NCI-H1048 (cell line): ENCODE measurements at places on chromosomes 11 and 22.

GRCh38 chr22:41478891-41479521 lies 10.1 kb downstream of the ACO2 start:
- DNase-seq, result no peak

DNA sequence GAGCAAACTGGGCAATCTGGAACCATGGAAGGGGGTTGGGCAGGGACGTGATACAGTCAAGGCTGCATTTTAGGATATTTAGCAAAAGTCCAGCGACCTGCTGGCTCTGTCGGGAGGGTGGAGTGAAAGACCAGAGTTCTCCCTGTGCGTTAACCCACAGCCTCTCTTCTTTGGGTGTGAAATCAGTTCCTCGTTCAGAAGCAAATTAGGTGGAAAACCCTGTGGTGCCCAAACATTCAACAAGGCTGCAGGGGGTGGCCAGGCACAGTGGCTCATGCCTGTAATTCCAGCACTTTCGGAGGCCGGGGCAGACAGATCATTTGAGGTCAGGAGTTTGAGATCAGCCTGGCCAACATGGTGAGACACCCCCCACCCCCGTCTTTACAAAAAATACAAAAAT lies 5.9 kb downstream of the TMEM151A start:
- DNase-seq, result no peak

GRCh38 chr22:36238373-36239149 lies 766 bp downstream of the APOL2 start:
- no peak for DNase-seq

- no peak for DNase-seq
These were observed 37.5 kb downstream of the MYBPC3 start for GRCh38 chr11:47314992-47315391.

DNA sequence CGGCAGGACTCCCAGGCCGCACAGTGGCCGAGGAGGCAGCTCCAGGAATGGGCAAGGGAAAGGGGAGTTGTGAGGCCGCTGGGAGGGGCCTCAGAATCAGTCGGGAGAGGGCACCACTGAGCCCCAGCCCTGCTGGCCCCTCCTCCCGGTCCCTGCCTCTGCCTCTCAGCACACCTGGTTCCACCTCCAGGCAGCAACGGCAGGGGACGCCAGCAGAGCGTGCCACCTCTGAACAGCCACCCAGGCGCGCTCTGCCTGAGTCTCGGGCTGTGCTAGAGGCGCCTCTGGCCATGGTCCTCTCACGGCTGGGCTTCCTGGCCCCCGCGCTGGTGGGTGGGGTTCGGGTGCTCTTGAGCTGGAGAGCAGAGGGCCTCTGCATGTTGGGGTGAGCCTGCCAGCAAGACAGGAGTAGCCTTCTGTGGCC lies 33.0 kb downstream of the MOB2 start:
- no peak for DNase-seq

- DNase-seq, result no peak
These were observed 123.5 kb downstream of the MPPED1 start for GRCh38 chr22:43535336-43535735.

GRCh38 chr11:44606472-44606871 lies 41.0 kb downstream of the CD82 start:
- DNase-seq, result no peak

DNA sequence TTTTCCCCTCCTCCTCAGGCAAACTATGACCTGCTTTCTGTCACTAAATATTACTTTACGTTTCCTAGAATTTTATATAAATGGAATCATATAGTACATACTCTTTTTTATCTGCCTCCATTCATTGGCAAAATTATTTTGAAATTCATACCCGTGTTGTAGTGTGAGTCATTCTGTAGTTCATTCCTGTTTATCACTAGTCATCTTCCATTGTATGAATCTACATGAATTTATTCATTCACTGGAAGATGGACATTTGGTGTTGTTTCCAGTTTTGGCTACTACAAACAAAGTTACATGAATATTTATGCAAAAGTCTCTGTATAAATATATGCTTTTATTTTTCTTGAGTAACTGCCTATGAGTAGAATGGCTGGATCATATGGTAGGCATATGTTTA lies 60.7 kb upstream of the OPCML start:
- no peak for DNase-seq

GRCh38 chr11:58628446-58628845 lies 6.0 kb downstream of the CNTF start:
- no peak for DNase-seq

DNA sequence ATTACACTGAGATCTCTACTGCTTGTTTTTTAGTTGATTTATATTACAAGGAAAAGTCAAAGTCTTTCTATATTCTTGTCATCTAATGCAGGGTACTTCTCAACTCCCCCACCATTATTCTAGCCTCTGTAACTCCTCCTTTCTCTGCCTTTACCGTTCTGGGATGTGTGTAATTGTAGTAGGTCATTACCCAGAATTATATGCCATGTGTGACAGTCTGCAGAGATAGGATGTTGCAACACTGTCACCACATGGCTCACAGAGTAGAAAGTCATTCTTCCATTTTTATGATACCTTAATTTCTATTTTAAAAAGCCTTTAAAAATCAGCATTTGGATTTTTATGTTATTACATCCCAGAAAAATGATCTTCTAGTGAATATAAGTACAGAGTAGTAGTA lies 32.7 kb downstream of the ZNF143 start:
- DNase-seq, result no peak

DNA sequence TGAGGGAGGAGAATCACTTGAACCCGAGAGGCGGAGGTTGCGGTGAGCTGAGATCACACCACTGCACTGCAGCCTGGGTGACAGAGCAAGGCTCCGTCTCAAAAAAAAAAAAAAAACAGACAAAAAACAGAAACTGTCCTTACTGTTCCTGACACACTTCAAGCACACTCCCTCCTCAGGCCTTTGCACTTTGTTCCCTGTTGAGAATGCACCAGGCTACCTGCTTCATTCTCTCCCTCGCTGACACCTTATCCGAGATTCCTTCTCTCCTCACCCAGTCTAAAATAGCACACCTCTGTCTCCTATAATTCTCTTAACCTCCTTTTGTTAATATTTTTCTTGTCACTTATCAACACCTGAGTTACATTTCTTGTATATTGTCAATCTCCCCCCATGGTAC lies 32.3 kb upstream of the TECTA start:
- no peak for DNase-seq

GRCh38 chr22:41308054-41308453 lies 6.7 kb downstream of the ZC3H7B start:
- no peak for DNase-seq

DNA sequence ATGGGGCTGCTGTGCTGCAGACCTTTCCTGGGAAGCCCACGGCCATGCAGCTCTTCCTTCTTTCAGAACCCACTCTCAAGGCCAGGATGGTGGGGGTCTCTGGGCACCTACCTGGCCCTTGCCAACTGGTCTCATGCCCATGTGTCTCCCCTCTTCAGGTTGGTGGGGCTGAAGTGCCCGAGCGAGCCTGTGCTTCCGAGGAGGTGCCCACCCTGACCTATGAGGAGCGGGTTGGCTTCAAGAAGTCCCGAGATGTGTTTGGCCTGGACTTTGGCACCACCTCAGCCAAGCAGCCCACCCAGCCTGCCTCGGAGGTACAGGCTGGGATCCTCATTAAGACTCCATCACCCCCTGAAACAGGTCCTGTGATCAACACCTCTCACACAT lies 9.9 kb downstream of the THAP7 start:
- no peak for DNase-seq

GRCh38 chr11:102157219-102157618 lies 47.0 kb downstream of the YAP1 start:
- DNase-seq, result no peak

GRCh38 chr11:122852074-122852795 lies 13.9 kb downstream of the CRTAM start:
- DNase-seq, result no peak
